ENCODE measurements at places on chromosomes 1 and 21. TPM values are rescaled to one million over a fixed set of nuclear protein-coding genes. Genes with fewer than 3 reads are reported as not detected.

DNA sequence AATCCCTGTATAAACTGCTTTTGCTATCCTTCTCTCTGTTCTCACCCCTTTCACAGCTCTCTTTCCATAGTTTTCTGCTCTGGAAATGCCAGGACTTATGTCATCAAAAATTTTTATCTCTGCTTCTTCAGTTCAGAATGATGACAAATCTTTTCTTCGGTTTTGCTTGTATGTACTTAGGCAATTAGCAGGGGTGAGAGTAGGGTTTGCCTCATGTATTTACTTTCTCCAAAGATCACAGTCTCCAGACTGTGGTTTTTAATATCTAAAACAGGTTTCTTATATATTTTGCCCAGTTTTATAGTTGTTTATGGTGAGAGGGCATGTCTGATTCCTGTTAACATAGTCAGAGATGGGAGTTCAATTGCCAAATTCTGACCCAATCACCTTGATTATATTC, 235.4 kb upstream of the LYPLAL1 start:
- DNase-seq: no peak

- no peak for DNase-seq
Measured at GRCh38 chr1:23354245-23354644, 10.2 kb upstream of the HNRNPR start.

DNA sequence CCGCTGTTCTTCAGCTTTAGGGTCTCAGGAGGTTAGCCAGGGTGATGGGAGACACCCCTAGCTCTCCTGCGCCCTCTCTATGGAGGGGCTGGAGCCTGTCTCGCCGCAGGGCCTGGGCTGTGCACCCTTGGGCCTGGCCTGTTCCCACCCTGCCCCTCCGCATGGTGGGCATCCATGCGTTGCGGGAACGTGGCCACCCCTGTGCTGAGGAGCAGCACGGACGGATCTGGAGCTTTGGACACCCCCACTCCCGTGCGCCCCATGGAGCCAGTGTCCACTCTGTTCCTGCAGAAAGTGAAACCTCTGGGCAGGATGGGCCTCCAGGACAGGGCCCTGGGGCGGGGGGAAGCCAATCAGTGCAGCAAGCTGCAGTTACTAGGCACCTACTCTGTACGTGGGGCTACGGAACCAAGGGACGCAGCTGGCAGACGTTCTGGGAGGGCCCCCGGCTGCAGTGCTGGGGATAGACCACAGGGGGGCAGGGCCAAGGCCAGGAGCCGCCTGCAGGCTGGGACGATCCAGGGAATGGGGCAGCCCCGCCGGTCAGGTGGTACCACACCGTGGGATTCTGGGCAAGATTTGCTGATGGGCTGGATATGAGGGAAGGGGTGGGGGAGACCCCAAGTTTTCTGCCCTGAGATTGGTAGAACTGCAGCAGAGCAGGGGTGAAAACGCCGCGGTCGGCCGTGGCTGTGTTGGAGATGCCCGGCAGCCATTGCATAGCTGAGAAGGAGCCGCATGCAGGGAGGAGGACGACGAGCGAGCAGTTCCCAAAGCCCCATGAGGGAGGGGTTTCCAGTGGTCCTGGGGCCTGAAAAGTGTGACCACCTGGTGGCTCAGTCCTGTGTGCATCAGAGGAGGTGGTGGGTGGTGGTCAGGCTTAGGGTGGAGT, 43.3 kb downstream of the TP73 start:
- DNase-seq: no peak

DNA sequence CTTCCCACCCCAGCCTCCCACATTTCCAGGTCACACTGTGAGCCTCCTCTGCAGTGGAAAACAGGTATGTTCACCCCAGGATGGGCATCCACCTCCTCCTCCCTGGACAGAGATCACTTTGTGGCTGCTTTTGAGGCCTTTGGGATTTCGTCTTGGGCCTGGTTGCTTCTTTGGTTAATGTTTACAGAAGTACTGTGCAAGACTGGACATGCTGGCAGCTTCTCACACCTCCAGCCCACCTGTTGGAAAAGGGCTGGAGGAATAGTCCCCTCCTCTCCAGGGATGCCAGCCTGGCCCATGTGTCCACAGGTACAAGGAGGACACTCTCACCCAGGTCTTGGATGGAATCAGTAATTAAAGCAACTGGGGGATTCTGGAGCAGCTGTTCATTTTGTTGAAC, 56.1 kb downstream of the KAZN start:
- no peak for DNase-seq

GRCh38 chr1:42348498-42348897, 13.5 kb upstream of the FOXJ3 start:
- DNase-seq: no peak

DNA sequence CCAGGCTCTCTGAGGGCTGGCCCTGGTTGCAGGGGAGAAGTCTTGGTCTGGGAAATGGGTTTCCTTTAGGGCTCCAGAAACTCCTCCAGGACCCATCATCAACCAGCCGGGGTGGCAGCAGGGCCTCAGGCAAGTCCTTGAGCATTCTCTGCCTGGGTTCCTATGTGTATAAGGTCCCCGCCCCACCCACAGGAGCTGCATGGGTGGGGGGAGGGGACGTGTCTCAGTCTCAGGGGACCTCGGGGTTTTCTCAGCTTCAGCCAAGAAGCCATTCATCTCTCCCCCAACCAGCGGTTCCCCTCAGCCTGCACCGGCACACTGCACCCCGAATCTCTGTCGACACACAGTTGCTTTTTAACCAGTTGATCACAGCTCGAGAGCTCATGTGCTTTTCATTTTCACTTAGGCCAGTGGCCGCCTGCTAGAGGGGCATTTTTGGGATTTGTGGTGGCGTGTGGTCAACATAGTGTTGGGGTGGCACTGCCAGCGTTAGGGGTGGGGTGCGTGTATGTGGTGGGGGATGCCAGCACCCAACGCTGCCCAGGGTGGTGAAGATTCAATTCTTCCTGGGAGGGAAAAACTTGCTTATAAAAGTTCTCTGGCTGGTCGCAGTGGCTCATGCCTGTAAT, 6.5 kb downstream of the RUNX3 start:
- no peak for DNase-seq

GRCh38 chr21:25855576-25855975, 120.8 kb downstream of the GABPA start:
- DNase-seq: no peak

GRCh38 chr1:39525366-39526165, 34.1 kb downstream of the BMP8A start:
- no peak for DNase-seq

Gene GJA4
- not detected for total RNA-seq

DNA sequence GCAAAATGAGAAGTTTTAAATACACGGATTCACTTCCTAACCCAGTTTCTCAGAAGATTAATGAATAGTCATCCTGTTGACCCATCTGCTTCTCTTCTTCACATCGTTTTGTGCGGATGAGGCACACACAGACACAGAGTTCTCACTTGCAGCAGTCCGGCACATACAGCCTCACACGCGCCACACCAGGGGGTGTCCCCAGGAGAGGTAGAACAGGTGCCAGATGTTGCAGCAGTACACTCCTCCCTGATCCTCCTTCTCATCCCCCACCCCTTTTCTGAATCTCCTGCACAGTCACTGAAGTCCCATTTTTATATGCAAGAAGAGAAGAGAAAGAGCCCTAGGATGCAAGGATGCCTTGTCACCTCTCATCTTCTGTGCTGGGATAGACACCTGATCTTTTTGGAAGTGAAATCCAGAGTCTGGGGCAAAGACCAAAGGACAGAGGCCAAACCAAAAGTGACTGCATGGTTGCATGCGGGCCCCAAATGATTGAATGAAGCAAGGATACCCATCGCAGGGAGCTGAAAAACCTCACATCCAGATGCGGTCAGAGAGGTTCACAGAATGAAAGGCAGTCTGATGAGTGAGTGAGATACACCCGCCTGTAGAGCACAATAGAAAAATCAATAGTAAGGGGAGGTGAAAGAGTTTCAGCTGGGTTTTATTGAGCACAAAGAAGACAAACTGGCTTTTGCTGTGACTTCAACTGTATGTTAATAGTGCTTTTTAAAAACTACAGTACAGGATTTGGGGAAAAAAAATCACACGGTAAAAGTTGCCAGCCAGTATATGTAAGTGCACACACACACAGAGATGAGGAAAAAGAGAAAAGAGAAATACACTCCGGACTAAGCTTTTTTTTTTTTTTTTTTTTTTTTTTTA, 28.9 kb downstream of the PBX1 start:
- DNase-seq: no peak

Gene MATN1
- total RNA-seq: not detected

DNA sequence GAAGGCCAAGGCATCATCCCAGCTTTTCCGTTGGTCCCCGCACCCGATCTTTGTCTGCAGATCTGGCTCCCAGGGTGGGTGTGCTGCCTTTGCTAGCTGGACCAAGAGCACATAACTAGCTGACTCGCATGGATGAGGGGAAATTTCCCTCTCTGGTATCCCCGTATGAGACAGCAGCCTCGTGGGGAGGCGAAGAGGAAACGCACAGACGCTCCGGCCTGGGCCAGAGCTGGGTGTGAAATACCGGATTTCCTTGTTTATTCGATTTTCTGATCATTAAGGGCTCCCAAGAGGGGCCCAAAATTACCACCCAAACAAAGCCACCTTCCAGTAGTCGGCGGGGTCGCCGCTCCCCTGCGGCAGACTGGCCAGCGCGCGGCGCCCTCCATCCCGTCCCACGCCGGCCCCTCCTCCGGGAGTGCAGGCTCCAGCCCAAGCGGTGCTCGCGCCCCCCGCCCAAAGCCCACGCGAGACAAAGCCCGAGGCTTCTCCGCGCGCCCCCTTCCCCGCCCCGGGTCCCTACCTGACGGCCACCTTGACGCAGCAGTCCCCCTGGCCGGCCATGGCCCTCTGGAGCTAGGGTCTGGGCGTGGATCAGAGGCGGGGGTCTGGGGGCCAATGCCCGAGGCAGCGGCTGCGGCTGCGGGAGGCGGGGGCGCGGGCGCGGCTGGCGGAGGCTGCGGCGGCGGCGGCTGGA, 546 bp downstream of the KIF21B start:
- DNase-seq: no peak

DNA sequence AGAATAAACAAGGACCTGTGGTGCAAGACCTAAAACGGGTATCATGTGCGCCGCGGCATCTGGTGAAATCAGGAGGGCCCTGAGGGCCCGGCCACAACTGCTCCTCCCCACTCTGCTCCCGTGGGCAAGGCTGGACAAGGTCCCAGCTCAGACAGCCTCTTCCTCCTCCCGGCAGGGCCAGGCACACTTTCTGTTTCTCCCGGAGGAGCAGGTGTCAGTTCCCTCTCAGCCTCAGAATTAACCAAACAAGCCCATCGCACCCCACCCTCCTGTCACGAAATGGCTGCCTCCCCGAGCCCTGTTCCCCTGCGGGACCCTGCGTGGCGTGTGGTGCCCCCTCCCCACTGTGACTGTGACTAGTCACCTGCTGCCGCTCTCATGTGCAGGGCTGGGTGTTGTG, 15.2 kb downstream of the PTTG1IP start:
- no peak for DNase-seq

DNA sequence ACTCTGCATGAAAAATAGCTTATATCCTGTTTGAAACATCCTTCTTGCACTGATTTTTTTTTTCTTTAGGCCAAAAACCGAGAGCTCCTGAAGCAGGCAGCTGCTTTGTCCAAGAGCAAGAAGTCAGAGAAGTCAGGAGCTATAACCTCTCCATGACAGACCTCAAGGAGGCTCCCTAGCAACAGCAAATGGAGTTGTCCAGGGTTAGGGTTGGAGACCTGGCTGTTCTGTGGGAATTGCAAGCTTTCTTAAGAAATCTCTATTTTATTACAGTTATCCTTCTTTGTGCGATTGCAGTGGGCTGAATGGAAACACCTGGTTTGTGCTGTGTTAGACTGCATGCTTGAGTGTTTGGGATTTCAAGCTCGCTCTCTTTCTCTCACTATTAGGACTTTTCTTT, 12.6 kb upstream of the STX12 start:
- no peak for DNase-seq

Gene SUCO
- 27.9 TPM for total RNA-seq

Gene KRTAP12-2
- total RNA-seq: not detected

DNA sequence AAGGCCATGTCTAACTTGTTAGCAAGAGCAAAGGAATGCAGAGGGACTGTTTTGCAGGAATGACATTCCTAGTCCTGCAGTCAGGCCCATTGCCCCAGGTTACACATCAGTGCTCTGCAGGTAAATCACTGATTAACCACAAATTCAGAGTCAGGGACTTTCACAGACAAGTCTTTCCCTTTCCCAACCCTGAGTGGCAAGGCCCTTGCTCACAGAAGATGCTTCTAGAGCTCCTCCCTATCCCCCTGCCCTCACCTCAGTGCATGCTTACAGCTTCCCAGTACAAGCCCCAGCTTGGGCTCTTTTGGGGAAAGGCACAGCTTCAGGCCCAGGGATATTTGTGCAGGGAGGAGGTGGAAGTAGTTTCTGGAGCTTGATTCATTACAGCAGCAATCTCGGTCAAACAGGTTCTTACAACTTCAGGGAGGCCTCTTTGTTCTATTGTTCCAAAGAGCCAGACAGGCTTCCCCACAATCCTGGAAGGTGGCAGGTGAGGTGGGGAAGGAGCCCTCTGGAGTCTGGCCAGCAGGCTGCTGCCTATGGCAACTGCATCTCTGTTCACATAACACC, 53.9 kb downstream of the CASQ2 start:
- peak; percentile 74 for DNase-seq

DNA sequence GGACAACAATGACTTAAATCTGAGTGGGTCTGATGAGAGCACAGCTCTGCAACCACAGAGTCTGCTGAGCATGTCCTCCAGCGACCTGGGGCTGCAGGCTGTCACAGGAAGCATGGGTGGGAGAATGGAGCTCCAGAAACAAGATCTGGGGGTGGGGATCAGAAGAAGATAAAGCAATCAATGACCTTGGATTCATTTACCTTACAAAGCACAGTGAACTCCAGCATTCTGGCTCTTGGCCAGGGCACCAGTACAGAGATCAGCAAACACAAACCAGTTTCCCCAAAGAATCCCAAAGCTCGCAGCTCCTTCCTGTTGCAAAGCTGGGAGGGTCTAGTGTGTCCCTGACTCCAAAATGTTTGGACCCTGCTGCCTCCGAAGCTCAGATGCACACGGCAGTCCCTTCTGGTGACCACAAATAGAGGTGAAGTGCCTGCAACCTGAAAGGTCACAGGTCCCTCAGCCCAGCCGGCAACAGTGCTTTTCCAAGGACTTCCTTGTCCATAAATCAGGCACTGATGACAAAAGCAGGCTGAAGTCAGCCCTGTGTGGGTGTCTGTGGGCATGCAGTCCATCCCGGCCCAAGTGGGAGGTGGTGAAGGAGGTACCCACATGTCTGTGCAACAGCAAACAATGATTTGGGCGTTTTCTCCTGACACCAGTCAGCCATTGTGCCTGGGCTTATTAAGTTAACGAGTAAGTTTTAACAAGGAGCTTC, 76.1 kb downstream of the SH3BGR start:
- no peak for DNase-seq
